ENCODE measurements at places on chromosomes 7 and 10.

DNA sequence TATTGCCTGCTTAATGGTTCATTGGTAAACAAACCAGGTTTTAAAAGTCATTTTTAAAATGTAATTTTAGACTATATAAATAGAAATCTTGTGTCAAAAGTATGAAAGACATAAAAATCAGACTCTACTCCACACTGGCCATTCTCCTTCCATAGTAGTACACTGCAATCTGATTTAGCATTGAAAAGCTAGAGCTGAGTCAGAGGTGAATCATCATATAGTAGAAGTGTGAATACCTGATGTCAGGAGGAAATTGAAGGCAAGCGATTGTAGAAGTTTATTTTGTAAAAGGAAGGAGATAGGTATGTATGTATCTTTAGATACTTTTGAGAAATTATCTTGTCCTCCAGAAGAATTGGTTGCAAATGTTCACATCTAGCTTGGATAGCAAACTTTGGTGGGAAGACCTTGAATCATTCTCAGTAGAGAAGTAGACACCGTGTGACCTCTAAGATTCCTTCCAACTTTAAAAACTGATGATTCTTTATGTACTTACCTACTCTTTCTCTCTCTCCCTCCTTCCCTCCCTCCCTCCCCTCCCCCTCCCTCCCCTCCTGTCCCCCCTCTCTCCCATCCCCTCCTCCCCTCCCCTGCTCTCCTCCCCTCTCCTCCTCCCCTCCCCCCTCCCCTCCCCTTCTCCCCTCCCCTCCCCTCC lies 88.1 kb downstream of the BTAF1 start:
- peak; percentile 82 for DNase-seq

DNA sequence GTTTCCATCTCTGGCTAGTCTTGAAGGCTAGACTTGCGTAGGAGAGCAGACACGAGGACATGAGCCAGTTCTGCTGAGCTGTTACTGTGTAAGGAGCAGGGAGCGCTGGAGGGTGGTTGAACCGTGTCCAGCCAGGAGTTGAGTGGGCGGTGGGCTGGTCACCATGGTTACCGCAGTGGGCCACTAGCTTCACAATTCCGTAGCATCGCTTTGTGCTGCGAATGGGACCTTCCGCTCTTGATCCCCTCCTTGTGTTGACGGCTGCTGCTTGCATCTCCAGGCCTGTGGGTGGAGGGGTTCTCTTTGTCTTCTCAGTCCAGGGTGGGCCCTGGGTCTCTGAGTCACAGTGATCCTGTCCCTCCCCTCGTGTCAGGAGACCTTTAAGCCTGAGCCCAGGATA lies 49.4 kb upstream of the OCM start:
- DNase-seq: peak; percentile 39

DNA sequence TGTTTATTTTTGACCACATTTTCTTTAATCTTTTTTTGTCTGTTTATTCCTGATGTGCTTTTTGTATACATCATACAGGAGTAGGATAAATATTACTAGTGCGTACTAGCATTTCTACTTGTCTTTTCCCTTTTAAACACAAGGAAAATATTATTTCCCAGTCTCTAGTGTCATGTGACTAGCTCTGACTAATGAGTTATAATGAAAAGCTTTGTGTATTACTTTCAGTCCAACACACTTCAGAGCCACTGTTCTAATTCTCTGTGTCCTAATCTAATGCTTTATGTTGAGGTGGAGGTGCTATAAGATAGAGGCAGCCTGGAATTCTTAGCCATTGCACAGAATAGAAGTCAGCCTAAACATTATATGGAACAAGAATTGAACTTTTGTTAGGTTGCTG lies 65.0 kb upstream of the RAB18 start:
- no peak for DNase-seq

DNA sequence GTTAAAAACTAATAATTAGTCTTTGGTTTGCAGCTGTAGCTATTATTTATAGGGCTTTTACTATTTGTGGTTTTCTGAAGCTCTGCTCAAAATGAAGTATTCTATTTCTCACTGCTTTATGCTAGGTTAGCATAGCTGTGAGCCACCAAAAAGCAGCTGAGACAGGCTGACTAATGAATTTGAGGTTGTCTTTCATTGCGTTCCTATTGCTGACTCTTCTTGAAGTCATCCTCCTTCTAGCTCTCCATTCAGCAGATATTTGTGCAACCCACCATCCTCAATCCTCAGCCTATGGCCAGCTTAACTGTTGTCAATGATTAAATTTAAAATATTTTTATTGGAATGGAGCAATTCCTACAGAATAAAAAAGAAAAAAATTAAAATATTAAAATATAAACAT lies 2.1 kb upstream of the RALA start:
- peak; percentile 97 for DNase-seq

GRCh38 chr10:122282909-122283308 lies 11.8 kb downstream of the BTBD16 start:
- no peak for DNase-seq

GRCh38 chr10:49191349-49191748 lies 3.2 kb upstream of the TMEM273 start:
- DNase-seq: no peak

GRCh38 chr7:75969182-75969581 lies 25.2 kb downstream of the TMEM120A start:
- DNase-seq: no peak

DNA sequence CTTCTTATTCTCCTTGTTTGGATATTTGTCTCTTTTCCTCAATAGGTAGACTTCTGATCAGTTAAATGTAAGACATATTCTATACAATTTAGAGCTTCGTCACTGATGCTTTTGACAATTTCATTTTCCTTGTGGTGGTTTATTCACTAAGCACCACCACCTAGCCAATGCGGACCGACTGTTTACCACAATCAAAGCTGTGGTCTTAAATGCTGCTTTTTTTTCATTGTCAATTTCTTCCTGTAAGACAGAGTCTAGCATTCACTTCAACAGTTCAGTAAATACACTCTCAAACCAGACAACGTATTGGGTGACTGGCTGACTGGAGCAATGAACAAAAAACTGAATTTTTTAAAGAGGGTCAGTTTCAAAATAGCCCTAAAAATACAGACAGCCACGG lies 239.0 kb downstream of the DNAJB6 start:
- DNase-seq: no peak

DNA sequence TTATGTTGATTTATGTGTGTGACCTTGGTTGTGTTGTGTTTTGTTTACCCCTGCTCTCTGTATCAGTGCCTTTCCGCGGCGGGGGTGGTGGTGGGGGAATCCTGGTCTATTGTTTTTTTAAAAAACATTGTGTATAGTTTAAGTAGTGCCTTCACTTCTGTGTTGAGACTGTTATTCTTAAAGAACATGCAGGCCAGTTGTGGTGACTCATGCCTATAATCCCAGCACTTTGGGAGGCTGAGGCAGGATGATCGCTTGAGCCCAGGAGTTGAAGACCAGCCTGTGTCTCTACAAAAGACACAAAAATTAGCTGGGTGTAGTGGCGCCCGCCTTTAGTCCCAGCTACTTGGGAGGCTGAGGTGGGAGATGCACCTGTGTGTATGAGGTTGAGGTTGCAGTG lies 429.0 kb upstream of the LRGUK start:
- DNase-seq: peak; percentile 76

DNA sequence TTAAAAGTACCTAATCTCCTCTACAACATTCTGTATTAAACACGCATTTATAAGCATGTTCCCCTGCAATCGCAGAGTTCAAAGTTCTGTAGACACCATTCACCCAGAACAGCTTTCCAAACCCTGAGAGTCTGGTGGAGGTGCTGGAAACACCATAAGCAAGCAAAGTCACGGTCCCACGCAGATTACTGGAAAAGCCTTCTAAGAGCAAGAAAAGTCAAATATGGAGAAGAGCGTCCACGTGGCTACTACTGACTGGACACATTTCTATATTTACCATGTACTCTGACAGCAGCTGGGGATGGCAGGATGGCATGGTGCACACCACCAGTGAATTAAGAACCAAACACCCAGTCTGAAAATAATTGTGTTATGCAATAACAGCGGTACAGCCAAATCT lies 97.7 kb downstream of the PARD3 start:
- no peak for DNase-seq

DNA sequence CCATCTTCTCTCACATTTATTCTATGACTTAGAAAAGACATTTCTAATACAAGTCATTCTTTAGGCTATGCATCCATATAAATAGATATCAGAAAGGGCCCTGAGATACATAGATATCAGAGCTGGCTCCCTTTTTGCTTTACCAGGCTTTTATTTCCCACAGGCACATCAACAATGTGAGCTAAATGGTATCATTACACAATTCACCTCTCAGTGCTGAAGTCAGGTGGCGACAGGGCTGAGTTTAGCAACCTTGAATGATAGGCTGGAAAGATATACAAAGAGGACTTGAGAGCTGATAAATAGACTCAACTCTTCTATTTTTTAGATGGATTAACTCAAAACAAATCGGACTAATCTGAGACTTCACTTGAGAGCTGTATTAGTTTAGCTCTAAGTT lies 189.2 kb upstream of the COL1A2 start:
- peak; percentile 76 for DNase-seq

DNA sequence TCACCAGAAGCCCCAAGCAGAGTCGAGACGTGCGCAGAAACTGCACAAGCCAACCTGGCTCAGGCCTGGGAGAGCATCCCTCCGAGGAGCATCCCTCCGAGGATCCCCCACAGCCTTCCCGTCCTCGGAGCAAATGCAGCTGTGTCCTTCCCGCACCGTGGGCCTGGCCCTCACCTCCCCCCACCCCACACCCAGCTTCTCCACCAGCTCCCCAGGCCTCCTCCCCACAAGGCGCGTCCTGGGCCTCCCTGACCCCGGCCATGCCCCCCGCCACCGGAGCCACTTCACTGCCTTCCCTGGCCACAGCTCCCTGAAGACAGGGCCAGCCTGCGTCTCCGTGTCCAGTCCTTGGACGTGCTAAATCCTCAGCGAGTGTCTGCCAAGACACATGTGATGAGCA lies 60.6 kb downstream of the PTPRN2 start:
- no peak for DNase-seq

DNA sequence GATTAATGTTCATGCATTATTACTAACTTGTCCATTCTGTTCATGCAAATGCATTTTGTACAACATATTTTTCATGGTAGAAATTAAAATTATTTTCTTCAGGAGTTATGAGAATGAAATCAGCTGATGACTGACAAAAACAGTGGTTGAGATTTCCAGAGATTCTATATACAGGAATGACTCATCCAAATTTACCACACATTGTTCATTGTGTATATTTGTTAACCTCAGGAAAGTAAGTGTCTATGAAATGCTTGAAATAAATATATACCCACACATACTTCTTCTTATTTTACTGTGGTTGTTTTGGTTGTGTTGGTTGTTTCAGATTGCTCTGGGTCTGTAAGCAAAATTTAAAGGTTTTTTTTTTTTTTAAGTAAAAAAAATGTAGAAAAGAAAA lies 108.1 kb upstream of the SP8 start:
- no peak for DNase-seq

- DNase-seq: no peak
Measured at GRCh38 chr10:3747248-3747960, 37.6 kb downstream of the KLF6 start.

- DNase-seq: no peak
Measured at GRCh38 chr10:122988501-122988900, 8.3 kb downstream of the PSTK start.

DNA sequence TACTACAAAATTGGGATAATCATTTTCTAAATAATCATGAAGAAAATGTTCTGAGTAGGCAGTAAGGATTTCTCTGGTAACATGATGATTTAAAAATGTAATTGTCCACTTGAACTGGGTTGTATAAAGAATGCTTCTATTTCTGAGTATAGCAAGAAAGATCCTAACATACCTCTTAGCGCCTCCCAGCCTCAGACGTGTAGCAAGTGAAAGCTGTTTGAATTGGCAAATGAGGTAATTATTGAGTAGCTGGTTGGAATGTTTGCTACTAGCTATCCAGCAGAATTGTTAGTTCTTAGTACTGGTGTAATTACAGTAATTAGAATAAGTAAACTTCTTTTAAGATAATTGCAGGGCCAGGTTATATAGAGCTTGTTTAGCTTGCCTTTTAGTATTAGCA lies 47.9 kb downstream of the SEPTIN7 start:
- DNase-seq: peak; percentile 19

DNA sequence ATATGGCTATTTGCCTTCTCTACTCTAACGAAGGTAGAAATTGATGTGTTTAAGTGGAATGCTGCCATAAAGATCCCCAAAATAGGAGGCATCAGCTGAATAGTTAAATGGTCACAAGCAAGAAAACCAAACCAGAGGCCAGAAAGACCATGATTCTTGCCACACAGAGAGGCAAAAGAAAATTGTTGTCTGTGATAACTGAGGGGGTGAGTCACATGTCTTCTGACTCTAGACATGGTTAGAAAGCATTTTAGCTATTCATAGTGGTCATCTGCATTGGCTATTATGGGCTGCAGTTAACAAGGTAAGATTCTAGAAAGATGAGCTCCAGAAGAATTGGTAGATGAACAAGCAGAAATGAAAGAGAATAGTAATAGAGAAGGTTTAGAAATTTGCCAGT lies 361.4 kb upstream of the NPSR1 start:
- DNase-seq: peak; percentile 23

- no peak for DNase-seq
Measured at GRCh38 chr10:116418389-116418788, 9.3 kb upstream of the PNLIPRP3 start.

- DNase-seq: no peak
Measured at GRCh38 chr7:42107484-42108240, 129.3 kb downstream of the GLI3 start.

- no peak for DNase-seq
Measured at GRCh38 chr7:143447466-143447865, 4.2 kb downstream of the TAS2R60 start.

- DNase-seq: no peak
Measured at GRCh38 chr10:72649291-72649690, 23.4 kb upstream of the MICU1 start.

DNA sequence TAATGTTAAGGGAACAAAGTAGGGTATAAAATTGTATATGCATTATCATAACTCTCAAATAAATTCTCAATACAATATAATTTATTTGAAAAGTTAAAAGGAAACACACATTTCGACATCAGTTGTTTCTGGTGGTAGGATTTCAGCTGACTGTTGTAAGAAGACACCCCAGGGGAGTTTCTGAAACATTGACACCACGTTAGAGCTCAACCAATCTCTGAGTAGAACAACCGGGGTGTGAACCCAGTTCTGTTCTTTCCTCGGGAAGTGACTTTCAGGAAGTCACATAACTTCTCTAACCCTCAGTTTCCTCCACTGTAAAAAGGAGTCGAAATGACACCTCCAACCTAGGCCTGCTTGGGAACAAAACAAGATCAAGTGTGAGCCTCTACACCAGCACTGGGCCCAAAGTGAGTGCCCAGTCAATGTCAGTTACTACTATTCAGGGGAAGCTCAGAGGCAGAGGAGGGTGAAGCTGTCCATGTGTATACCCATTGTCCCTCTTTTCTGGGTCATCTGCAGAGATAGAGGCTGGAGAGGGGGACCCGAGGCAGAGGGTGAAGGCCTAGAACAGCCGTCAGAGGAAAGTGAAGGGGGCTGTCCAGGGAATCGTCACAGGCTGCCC lies 67.1 kb downstream of the AOAH start:
- peak; percentile 64 for DNase-seq

DNA sequence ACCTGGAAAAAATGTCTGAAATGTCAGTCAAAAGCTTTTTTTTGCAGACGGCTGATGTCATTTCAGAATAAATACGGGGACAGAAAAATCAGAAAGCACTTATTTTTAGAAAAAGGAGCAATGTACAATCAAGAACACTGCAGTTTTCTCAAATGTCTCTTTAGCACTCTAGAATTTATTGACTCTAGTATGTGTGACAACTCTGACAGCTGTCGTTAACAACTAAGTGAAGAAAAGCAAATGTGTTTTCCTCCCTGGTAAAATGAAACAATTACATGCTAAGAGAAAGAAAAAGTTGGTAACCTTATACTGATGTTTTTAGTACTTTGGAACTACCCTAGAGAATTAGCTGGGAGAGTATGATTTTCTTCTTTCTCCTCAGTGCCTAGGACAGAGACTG lies 497.4 kb downstream of the GRM8 start:
- DNase-seq: no peak

Measured in iris pigment epithelial cell (primary cell).